Stimulated activated CD8-positive, alpha-beta memory T cell treated with anti-CD3 and anti-CD28 coated beads, Interleukin-15, amount 100 ng/mL, for 1 hour (primary cell): ENCODE measurements at places on chromosomes 2 and 18.

DNA sequence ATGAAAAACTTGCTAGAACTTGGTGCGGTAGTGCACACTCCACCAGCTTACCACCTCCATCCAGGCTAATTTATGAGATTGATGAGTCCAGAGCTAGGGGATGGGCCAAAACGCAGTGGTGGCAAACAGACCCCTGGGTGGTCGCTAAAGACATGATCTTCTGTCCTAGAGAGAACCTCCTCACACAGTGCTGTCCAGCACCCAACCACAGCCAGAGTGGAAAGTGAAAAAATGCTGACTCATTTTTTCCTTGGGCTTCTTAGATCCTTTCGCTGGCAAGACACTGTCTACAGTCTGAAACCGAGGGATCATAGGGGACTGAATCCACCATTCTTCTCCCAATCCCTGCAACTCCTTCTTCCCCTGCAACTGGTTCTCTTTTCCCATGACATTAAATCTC lies 4.1 kb downstream of the ANTXR1 start:
- no peak for DNase-seq

GRCh38 chr2:26582890-26583289 lies 58.3 kb downstream of the CIB4 start:
- no peak for DNase-seq

DNA sequence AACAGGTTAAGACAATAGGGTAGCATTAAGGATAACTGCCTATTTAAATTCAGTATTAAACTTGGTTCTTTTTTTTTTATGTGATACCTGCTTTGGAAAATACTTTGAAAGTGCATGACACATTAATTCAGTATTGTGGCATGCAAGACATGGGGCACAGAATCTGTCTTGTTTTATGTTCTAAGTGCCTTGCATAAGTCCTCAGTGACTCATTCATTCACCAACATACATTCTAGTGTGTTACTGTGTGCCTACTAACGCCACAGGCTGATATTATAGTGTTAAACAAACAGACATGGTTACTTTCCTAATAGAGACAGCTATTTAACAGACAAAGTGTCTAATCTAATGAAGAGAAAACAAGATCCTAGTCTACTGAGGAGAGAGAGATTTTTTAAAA lies 91.7 kb downstream of the GCA start:
- no peak for DNase-seq

DNA sequence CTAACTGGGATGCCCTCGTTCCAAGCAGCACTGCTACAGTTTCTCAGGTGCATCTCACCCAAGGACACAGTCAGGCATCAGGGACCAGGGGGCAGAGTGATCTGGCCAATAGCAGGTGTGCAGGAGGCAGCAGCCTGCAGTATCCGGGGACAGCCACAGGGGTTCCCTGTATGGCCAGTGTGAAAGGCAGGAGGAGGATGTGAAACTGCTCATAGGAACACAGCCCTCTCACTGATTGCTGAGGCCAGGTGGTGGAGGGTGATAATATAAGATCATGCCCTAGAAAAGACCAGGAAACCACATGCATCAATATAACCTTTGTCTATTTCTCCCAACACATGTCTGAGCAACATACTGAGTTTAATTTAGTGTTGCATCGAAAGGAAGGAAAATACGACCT lies 112.7 kb upstream of the TACR1 start:
- DNase-seq = no peak

GRCh38 chr2:129673234-129673633 lies 306.2 kb upstream of the RAB6C start:
- no peak for DNase-seq

GRCh38 chr2:216692636-216693413 lies 2.5 kb downstream of the IGFBP5 start:
- peak; percentile 27 for DNase-seq

- no peak for DNase-seq
Measured at GRCh38 chr2:154532763-154533162, 165.7 kb upstream of the KCNJ3 start.

- DNase-seq = no peak
Measured at GRCh38 chr18:7946734-7947377, 379.7 kb downstream of the PTPRM start.
